Activated naive CD4-positive, alpha-beta T cell treated with anti-CD3 and anti-CD28 coated beads for 36 hours (primary cell): ENCODE measurements at places on chromosomes 7 and 10. TPM values are rescaled to one million over a fixed set of nuclear protein-coding genes. Genes with fewer than 3 reads are reported as not detected.

DNA sequence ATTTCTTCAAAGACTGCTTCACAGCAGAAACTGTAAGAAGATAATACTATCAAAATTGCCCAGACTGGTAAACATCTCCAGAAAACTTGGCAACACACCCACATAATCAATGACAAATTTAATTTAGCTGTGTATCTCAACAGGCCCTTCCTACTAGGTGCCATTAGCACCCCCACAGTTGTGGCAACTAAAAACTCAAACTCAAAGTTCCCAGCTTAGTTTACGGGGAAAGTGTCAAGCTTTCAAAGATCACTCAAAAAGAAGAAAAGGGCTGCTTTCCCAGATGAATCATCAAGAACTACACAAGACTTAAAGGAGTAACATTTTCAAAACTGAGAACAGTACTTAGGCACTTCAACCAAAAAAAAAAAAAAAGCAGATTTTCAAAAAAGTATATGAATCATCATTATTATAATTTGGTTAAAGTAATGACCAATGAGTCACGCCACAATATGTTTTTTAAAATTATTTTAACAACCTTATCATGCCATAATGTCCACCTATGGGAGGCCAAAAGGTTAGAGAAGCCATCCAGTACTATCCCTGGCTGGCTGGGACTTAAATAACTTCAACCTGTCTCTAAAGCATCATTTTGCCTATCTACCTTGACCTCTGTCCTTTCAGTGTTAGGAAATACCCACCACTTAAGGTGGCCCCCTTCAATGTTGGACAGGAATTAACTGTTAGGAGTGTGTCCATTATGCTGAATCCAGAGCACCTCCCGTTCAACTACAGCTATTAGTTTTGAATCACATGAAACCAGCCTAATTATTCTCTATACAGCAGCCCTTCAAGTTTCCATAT, 90.8 kb downstream of the ZFAND4 start:
- peak; percentile 47 for DNase-seq

DNA sequence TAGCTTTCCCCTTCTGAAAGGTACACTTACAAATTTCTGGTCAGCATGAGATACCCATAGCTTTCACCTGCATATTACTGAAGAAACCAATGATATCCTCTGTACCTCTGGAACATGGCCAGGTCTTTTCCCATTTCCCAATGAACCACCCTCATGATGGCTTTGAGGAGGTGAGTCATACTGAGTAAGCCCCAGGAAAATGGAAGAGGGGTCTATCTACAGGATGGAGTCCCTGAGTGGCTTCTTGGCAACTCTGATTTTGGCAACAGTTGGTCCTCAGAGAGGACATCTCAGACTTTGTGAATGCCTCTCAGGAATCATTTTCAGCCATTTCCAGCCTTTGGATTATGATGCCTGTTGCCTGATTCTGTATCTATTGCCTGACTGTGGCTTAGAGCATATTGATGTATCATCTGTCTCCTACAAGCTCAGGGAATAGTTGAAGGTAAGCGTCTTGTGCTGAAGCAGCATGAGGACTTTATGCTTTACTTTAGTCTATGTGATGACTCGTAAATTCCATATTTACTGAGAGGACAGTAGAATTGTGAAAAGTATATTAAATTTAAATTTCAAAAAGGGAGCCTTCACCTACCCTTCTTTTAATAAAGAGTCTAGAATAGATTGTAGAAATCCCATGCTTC, 84.7 kb upstream of the DKK1 start:
- no peak for DNase-seq

DNA sequence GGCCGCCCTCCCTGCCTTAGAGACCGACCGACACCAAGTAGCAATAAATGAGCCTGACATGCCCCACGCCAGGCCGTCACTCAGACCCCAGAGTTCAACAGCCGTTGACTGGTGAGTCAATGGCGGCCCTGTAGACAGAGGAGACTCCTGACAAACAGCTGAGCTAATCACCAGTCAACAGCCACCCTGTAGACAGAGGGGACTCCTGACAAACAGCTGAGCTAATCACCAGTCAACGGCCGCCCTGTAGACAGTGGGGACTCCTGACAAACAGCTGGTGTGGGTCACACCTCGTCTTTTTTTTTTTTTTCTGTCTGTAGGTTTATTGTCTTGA, 16.9 kb upstream of the KNDC1 start:
- DNase-seq: no peak

Gene NUTM2D
- 0.35 TPM for total RNA-seq
